ENCODE measurements at places on chromosomes 12 and 14.
A peak's percentile ranks its signal among the peaks of the same experiment; 100 is the strongest.

GRCh38 chr12:67752226-67752732 lies 103.7 kb downstream of the DYRK2 start:
- no peak for DNase-seq

DNA sequence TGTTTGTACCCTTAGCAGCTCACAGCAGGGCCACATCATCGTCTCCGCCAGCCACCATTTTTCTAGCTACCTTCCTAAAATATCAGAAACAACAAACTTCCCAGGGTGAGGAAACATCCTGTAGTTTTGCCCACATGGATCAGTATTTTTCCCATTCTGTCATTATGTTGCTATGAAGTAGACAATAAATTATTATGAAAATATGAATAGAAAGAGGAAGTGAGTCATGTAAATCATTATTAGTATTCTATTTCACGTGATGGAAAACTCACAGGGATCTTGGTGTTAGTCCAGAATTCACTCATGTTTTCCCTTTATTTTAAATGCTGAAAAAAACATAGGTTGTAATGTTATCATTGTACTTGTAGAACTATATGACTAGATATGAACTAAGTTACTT lies 319.4 kb downstream of the SYT1 start:
- no peak for DNase-seq

- DNase-seq, result no peak
Observed at GRCh38 chr12:50185970-50186663, 18.9 kb upstream of the CERS5 start.

DNA sequence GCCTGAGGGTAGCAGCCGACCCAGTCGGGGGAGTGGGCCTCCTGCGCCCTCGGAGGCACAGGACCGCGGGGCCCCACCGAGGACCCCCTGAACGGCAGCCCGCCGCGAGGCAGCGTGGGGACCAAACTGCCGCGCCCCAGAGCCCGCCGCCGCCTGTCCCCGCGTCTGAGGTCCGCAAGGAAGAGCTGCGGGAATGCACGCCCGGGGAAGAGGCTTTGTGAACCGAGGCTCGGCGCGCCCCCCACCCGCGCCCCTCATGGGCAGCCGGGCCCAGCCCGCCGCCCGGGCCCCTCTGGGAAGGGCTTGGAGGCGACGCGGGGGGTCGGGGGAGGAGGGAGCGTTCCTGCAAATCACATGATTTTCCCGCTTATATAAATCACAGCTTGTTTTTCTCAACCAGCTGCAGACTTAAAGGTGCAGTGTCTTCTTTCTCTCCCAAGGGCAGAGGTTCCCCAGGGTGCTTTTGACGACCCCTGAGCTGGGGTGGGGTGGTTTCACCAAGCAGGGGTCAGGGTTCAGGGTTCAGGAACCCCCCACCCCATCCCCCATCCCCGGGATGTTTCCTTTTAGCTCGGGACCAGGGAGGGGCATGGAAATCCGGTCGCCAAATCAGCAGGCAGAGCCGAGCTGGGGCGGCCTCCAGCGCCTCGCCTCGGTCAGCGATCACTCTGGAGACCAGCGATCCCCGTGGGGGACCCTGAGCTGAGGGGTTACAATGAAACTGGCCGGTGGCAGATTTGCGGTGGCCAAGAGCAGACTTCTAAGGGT lies 44.7 kb upstream of the ATP23 start:
- peak; percentile 37 for DNase-seq

- no peak for DNase-seq
Observed at GRCh38 chr12:53065975-53066931, 12.9 kb downstream of the SPRYD3 start.

GRCh38 chr14:23605931-23606585 lies 27.5 kb upstream of the JPH4 start:
- DNase-seq, result no peak

DNA sequence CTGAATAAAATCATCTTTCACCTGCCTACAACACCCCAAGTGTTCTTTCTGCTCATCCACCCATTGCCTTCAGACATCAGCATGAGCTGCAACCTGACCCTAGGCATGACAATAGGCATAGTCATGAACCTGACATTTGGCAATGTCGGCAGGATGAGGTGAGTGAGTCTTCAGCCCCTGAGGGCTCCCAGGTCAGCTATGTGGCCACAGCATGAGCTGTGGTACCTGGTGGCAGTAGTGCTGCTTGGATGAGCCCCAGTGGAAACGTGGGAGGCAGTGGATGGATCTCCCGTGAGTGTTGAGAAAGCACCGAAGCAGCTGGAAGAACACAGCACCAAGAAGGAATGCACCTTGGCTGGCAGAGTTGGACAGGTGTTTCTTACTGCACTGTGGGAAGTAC lies 334.8 kb upstream of the FAR2 start:
- DNase-seq, result no peak

DNA sequence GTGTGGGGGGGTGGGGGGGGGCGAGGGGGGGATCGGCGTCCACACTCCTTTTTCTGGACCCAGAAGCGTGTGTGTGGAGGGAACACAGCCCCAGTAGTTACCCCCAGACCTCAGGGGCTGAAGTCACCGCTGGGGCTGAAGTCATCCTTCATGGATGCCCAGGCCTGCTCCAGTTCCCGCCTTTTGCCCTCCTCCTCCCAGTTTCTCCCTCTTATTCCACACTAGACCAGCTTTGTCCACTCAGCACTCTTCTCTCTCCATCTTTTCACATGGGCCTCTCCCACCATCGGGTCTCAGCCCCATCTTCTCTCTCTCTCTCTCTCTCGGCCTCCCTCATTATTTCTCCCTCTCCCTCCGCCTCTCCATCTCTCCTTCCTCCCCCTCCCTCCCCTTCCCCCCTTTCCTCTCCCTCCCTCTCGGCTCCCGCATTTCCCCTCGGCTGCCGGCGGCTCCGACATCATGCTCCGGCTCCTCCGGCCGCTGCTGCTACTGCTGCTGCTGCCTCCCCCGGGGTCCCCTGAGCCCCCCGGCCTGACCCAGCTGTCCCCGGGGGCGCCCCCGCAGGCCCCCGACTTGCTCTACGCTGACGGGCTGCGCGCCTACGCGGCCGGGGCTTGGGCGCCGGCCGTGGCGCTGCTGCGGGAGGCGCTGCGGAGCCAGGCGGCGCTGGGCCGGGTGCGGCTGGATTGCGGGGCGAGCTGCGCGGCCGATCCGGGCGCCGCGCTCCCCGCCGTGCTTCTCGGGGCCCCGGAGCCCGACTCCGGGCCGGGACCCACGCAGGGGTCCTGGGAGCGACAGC lies at the start of gene P3H3:
Gene P3H3, plus strand, starts transcription at position 426 of the 799 bp plus-strand sequence. Its CDS starts 34 bp downstream, at position 460.
- DNase-seq, result no peak

- DNase-seq, result no peak
Observed at GRCh38 chr12:85558684-85559083, 277.5 kb downstream of the RASSF9 start.

DNA sequence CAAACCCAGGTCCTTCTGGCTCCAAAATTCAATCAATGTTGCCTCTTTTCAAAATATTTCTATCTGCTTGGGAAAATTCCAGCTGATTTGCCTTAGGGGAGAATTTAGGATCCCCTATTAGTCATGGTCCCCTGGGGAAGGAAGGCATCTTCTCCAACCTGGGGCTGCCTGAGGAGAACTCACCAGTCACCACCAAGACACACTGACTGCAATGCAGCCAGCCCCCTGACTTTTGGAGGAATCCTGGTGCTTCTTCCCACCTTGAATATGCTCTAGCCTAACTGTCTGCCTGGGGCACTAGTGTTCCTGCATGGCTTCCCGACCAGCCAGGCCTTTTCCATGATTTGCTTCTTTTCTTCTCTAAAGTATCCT lies 71.8 kb upstream of the BCL2L14 start:
- DNase-seq, result no peak

GRCh38 chr12:17918013-17918412 lies 172.0 kb downstream of the RERGL start:
- no peak for DNase-seq

DNA sequence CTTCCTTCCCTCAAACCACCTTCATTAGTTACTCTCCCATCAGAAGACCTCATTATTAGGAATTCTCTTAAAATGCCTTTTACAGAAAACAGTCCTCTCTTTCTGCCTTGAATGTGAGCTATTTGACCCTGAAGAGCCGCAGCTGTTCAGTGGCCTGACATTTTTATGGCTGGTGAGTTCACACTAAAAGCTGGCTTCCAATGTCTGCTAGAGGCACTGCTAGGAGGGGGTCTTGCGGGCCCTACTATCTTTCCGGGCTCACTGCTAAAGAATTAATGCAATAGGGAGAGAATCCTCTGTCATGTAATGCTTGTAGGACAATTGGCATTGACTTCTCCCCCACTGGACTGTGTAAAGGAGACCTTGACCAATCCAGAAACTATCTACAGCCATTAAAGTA lies 87.7 kb downstream of the GPR135 start:
- no peak for DNase-seq

GRCh38 chr14:40119321-40119720 lies 687.1 kb upstream of the FBXO33 start:
- no peak for DNase-seq

DNA sequence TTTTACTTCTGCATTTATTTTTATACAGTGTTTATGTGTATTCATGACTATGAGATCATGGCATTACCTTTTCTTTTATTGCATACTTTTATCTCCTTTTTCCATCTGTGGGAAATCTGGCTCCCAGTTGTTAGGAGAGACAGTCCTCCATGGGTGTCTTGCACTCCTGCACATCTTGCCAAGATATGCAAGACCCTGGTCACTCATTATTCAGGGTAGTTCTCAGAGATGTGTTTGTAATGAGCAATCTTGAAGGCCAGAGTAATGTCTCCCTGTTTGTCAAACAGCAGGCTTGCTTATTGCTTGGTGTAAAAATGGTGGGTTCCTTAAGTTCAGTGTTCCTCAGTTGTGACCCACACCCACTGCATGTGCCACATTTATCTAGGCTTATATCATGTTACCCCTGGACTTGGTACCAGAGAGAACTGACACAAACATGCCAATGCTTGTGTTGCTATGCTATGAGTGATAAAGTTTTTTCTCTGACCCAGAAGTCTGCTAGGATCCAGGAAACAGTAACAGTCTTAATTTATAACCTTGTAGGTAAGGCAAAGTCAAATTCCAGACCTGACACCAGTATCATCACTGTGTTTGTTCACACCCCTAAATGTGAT lies 36.8 kb downstream of the PPHLN1 start:
- DNase-seq, result no peak

GRCh38 chr12:111094157-111095010 lies 174.0 kb upstream of the MYL2 start:
- no peak for DNase-seq

- DNase-seq, result no peak
Observed at GRCh38 chr14:70186900-70187451, 1.8 kb downstream of the SLC8A3 start.

DNA sequence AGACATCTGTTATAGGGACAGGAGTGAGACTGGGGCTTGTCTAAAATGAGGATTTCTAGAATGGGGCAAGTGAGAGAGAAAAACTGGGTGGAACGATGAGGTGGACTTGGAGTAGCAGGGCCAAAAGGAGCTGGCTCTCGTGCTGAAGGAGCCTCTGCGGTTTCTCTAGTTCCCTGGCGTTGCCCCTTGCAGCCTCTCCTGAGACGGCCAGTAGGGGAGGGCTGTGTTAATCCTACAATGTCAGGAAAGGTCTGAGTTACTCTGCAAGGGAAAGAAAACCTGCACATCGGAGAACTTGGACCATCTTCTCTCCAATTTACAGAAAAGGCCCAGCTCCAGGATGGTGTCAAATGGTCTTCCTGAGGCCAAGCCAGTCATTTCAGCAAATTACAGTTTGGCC lies 963.8 kb upstream of the FLRT2 start:
- DNase-seq, result no peak

DNA sequence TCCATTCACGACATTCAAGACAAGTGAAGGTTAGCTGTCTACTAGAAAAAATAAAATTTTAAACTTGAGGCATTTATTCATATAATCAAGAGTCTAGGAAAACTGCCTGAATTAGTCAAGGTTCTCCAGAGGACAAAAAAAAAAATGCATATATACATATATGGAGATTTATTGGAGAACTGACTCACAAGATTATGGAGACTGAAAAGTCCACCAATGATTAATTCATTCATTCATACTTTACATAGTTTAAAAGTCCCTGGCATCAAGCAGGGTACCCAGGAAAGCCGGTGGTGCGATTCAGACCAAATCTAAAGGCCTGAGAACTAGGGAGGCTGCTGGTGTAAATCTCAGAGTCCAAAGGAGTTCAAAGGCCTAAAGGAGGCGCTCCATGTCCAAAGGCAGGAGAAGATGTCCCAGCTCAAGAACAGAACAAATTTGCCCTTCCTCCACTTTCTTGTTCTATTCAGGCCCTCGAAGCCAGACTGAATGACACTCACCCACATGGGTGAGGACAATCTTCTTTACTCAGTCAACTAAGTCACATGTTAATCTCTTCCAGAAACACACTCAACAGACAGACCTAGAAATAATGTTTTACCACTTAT lies 64.3 kb downstream of the ANKS1B start:
- no peak for DNase-seq

GRCh38 chr12:54933376-54933775 lies 51.2 kb downstream of the TESPA1 start:
- no peak for DNase-seq

- DNase-seq, result no peak
Observed at GRCh38 chr12:6066651-6067050, 57.8 kb downstream of the VWF start.

GRCh38 chr12:106436164-106436563 lies 78.6 kb downstream of the POLR3B start:
- DNase-seq, result no peak

DNA sequence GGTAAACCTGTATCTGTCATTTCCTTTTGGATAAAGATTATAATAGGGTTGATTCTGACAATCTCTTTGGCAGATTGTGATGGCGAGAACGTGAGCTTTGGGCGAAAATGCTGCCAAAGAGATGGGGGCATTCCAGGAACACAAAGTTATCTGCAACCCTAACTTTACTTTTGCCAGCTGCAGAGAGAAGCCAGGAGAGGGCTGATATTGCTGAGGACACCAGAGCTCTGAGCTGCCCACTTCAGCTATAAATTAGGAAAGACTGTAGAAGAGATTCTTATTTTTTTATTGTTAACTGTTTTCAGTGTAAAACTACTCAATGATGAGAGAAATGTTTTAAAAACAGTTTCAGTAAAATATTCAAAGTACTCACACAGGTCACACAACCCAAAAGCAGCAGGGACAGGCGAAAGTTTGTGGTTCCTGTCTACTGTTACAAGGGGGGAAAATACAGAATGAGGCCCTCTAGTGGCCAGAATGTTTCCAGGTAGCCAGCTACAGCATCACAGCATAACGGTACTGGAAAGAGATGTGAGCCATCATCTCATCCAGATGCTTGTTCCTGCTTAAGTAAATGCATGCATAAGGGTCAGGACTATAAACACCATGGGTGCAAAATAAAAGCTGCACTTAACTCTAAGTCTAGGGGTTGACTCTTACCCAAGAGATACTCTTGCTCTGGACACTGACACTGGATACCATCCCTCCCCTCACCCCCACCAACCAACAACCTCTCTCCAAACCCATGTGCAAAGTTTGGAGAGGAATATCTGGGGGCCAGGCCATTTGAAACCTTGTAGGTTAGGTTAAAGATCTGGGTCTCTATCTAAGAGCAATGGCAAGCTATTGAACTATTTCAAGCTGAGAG lies 498.4 kb downstream of the RMST start:
- DNase-seq, result no peak

GRCh38 chr12:92436856-92437255 lies 265.9 kb upstream of the PLEKHG7 start:
- DNase-seq, result no peak

Measured in AG04450 (cell line).